Amniotic stem cell (primary cell): ENCODE measurements at places on chromosomes 1 and 21.

DNA sequence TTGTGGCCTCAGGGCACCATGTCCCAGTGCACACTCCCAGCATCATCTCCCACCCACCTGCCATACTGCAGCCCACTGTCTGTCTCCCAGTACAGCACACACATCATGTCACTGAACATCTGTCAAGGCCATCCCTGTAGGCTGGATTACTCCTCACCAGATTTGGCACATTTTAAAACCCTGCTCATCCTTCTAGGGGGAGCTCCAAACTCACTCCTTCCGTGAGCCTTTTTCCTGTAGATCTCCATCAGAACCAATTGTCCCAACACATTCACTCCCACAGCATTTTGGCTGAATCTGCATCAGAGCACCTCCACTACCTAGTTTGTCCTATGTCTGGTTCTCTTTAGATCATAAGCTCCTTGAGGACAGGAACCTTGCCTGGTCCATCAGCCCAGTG is 58.6 kb upstream of the GRIK3 start:
- no peak for DNase-seq

DNA sequence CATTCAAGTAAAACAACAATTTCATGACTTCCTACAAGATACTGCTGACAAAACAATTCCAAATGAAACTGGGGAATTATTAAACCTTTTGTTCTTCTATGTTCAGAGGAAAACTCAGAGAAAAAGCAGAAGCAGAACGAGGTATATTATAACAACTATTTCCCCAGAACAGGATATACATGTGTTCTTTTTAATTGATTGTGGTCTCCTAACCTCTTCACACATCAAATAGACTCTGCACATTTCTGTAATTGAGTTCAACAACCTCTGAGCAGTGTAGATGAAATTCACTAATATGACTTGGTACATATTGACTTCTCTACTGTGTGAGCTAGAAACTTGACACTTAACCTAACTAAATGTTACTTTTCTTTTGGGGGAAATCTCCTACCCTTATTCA is 584.2 kb downstream of the NEGR1 start:
- DNase-seq, result no peak

GRCh38 chr1:225577241-225577640 is 75.7 kb downstream of the ENAH start:
- no peak for DNase-seq

DNA sequence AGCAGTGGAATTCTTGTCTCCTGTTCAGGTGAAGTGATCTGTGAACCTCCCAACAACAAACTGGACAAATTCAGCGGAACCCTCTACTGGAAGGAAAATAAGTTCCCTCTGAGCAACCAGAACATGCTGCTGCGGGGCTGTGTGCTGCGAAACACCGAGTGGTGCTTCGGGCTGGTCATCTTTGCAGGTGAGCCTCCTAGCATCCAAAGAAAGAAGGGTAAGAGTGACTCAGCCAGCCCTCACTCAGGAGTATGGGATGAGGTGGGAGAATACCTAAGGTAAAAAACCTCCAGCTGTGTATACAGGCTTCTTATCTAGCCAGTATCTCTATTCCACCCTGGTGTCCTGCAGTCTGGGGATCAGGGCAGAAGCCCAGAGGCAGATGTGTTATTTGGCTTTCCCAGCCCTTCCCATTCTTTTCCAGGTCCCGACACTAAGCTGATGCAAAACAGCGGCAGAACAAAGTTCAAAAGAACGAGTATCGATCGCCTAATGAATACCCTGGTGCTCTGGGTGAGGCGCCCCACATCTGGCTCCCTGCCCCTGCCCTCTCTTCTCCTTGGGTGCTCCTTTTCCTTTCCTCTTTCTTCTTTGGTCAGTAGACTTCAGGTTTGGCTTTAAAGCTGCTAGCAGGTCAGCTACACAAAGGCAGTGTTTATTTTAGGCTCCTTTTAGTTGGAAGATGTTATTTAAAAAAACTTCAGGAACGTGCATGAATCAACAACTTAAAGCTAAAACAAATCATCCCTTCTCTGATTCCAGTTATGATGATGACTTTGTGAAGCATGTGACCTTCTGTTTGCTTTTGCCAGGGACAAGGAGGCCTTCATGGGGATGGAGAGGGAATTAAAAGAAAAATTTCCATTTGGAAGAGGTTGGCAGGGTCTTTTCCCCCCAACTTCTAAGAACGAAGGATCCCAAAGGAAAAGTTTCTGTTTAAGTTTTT is 9.0 kb downstream of the ATP8B2 start:
- no peak for DNase-seq

DNA sequence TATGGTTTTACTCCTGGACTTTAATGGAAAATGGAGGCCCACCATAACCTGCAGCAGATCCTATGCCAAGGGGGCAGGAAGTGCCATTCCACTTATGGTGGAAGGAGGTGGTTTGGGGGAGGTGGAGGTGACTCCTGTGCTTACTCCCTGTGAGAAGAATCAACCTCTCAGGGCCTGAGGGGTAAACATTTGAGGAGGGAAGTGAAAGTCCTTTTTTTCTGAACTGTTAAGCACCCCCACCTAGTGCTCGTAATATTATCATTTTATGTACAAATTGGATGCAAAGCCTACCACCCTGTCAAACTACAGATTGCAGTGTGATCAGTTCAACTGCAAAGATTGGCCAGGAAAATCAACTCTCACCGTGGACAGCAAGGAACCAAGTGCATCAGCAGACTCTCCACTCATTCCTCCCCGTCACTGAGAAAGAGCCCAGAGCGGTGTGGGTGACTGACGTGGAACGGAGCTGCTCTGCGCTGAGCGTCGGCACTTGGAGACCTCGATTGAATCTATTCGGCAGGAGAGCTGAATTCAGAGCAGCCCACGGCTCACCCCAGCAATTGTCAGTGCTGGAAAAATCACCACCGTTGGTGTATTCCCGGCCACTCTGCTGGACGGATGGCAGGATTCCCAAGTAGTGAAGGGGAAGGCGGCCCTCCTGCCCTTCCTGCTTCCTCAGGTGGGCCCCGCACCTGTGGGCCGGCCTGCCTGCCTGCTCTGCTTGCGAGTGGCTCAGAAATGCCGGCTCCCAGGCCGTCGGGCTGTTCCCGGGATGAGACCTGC is 46.8 kb upstream of the COX20 start:
- no peak for DNase-seq

DNA sequence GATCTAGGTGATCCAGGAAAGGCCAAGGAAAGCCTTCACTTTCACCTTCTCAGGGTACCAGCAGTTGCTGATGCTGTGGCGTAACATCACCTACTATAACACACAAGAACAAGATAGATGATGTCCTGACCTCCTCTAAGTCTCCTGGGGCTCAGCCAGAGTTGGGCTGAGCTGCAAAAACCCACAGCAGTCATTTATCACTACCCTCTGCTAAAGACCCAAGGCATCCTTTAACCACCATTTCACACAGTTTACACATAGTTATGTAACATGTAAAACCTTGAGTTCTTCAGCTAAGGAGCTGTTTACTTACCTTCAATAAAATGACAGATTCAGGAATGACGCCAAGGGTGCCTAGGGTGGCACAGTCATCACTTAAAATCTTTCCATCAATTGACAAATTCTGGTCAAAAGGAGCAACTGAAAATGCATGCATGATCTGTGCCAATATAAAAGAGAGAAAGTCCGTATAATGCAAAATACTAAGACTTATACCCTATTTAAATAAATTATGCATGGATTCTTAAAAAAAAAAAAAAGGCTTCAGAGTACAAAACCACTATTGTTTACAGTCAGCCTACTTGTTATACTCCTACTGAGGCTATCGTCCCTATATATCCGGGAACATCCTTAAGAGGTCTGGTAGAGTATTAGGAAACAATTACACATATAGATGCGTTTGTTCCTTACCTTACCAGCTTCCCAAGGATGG is 20.7 kb upstream of the RAP1GAP start:
- DNase-seq, result no peak

- DNase-seq, result no peak
Measured at GRCh38 chr1:43348809-43349593, 9.8 kb upstream of the CDC20 start.

DNA sequence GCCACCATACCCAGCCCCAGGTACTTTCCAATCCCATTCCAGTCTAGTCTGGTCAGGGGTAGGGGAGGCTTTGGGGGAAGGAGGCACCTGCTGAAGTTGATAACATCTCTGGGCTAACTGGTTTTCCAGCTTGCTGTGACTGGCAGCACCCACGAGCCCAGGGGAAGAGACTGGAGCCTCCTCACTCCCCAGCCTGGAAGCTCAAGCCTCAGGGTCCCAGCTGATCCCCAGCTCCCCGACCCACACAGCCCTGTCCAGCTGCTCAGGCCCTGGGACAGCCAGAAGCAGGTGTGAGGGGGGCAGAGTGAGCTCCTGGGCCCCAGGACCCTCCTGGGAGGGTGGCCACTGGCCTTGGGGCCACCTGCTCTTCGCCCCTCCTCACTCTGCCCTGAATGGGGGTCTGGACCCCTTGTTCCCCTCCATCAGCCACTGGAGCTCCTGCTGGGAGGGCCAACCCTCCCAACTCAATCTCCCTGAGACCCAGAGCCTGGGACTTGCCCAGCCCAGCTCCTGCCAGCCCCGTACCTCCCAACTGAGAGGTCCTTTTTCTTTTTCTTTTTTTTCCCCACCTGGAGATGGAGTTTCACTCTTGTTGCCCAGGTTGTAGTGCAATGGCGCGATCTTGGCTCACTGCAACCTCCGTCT is 23.5 kb upstream of the RNU1-4 start:
- no peak for DNase-seq

DNA sequence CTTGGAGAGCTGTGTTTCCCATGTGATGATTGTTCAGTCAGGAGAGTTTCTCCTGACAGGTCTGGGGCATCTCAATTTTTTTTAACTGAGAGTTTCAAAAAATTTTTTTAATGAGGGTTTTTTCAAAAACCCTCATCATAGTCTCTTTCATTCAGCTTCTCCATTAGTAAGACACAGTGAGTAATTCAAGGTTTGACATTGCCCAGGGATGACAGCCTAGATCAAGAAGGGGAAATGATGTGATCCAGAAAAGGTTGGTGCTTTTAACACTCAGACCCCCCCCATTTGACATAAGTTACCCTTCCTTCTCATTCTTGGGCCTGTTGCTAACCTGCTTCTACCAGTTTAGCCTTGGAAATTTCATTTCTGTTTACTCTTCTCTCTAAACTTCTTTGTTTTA is 189.4 kb upstream of the HOOK1 start:
- no peak for DNase-seq

- DNase-seq, result no peak
Measured at GRCh38 chr1:40980068-40980452, 564 bp downstream of the CTPS1 start.

GRCh38 chr21:44083631-44084291 is 23.4 kb upstream of the PWP2 start:
- DNase-seq, result no peak

- no peak for DNase-seq
Measured at GRCh38 chr1:116107371-116107770, 3.8 kb upstream of the MAB21L3 start.

- DNase-seq, result no peak
Measured at GRCh38 chr1:85563139-85563538, 17.4 kb upstream of the CCN1 start.

- no peak for DNase-seq
Measured at GRCh38 chr1:25922971-25923552, 16.8 kb upstream of the STMN1 start.

- DNase-seq, result no peak
Measured at GRCh38 chr1:56719171-56719570, 74.1 kb downstream of the PRKAA2 start.

DNA sequence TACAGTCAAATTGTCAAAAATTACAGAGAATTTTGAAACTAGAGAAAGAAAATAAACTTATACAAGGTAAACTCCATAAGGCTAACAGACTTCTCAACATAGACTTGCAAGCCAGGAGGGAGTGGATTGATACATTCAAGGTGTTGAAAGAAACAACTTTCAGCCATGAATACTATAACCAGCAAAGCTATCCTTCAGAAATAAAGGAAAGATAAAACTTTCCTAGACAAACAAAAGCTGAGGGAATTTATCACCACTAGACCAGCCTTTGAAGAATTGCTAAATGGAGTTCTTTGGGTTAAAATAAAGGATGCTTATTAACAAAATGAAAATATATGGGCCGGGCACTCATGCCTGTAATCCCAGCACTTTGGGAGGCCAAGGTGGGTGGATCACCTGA is 52.7 kb downstream of the C1orf185 start:
- no peak for DNase-seq

DNA sequence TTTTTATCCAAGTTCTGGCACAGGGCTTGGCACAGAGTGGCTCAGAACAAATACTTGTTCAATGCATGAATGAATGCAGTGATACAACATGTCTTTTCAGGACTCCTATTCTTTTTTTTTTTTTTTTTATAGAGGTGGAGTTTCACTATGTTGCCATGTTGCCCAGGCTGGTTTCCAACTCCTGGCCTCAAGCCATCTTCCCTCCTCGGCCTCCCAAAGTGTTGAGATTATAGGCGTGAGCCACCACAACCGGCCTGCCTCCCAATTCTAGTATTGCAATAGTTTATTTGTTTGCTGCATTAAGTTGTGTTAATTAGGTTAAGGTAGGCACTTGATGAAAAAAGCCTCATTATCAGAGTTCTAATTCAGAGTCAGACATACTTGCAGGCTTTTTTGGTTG is 17.9 kb downstream of the UBE4B start:
- DNase-seq, result no peak

DNA sequence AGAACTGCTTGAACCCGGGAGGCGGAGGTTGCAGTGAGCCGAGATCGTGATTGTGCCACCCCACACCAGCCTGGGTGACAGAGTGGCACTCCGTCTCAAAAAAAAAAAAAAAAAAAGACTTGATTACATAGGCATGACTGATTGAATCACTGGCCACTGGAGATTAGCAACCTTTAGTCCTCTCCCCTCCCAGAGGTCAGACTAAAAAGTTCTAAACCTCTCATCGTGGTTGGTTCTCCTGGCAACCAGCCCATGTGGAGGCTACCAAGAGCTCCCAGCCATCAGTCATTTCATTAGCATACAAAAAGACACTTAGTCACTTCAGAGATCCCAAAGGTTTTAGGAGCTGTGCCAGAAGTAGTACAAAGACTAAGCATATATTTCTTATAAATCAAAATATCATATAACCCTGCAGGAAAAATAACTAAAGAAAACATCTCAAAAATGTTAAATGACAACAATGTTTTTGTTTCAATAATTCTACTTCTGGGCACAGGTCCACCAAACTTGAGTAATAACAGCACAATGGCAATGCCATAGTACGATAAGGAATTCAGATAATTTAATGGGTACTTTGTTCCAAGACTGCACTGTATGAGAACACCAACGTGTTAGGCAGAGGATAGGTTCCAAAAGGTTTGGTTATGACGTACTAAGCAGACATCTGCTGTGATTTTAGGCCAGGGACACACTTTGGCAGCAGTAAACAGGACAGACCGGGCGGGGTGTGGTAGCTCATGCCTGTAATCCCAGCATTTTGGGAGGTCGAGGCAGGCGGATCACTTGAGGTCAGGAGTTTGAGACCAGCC is 18.1 kb downstream of the USP48 start:
- peak; percentile 78 for DNase-seq

- DNase-seq, result no peak
Measured at GRCh38 chr21:18499761-18500376, 96.3 kb upstream of the TMPRSS15 start.
